ENCODE measurements at places on chromosomes 5 and 9.

- DNase-seq = no peak
These were observed 144.1 kb downstream of the PLPPR1 start for GRCh38 chr9:101172616-101173015.

- no peak for DNase-seq
These were observed 31.5 kb upstream of the ZFAND5 start for GRCh38 chr9:72396247-72397091.

GRCh38 chr5:160020964-160021363 lies 12.0 kb downstream of the TTC1 start:
- DNase-seq = no peak

DNA sequence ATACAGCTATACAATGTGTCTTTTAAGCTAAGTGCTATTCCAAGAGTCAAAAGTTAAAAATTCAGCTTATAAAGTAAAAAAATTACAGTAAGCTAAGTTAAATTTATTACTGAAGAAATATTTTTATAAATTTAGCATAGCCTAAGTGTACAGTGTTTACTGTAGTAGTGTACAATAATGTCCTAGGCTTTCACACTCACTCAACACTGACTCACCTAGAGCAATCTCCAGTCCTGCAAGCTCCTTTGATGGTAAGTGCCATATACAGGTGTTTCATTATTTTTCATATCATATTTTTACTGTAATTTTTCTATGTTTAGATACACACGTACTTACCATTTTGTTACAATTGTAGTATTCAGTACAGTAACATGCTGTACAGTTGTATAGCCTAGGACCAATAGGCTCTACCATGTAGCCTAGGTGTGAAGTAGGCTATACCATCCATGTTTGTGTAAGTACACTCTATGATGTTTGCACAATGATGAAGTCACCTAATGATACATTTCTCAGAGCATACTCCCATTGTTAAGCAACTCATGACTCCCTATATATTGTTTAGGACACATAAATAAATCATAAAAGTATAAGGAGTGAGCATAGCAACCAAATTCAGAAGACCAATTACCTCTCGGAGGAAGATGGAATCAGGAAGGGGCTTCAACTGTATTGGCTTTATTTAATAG lies 165.1 kb upstream of the SLC30A5 start:
- no peak for DNase-seq

- no peak for DNase-seq
These were observed 108.7 kb downstream of the CFAP90 start for GRCh38 chr5:7742241-7742656.

GRCh38 chr5:90598293-90598692 lies 39.7 kb downstream of the ADGRV1 start:
- no peak for DNase-seq

- no peak for DNase-seq
These were observed 189.2 kb upstream of the NR3C1 start for GRCh38 chr5:143592648-143593047.

DNA sequence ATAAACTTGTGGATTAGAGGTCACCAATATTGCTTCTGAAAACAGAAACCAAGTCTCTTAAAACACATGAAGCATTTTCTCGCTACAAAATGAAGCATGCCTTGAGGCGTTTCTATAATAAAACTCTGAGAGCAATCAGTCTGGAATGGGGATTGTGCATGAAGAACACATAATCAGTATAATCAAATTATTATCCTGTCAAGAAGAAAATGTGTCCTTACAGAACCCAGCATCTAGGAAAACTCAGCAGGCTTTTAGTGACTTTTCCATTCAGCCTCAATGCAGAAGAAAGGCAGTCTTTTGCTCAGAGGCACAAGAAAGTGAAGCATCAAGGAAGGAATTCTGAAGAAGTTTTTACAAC lies 121.9 kb downstream of the CDH18 start:
- DNase-seq = no peak

DNA sequence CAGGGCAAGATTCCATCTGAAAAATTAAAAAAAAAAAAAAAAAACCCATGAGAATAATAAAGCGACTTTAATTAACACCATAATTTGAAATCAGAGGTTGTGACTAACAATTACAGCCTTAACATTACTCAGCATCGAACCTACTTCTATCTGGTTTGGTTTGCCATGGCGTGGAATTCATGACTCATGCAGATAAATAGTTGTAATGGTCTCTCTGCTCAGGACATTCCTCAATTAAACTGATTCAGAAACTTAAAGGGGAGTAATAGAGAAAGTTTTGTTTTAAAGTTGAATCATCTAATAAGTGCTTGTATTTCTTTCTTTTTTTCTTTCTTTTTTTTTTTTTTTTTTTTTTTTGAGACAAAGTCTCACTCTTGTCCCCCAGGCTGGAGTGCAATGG lies 135.5 kb downstream of the SPATA31D1 start:
- DNase-seq = no peak

DNA sequence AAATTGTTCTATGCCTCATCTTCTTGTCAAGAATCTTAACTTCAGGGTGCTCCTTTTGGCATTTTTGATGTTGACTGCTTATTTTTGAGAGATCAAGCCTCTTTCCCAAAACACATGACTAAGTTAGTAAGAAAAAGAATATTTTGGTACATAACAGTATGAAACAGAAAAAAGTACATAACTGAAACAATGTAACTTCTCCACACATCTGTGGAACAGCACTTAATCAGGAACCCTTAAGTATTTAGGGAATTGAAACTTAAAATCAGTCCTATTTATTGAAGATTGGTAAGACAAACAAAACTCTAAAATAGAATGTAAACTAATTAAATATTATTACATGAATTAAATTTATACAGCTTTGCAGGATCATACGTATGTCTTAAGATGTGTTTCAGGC lies 103.4 kb downstream of the MELK start:
- DNase-seq = no peak

- DNase-seq = no peak
These were observed 198.0 kb downstream of the HINT1 start for GRCh38 chr5:130966990-130967525.

DNA sequence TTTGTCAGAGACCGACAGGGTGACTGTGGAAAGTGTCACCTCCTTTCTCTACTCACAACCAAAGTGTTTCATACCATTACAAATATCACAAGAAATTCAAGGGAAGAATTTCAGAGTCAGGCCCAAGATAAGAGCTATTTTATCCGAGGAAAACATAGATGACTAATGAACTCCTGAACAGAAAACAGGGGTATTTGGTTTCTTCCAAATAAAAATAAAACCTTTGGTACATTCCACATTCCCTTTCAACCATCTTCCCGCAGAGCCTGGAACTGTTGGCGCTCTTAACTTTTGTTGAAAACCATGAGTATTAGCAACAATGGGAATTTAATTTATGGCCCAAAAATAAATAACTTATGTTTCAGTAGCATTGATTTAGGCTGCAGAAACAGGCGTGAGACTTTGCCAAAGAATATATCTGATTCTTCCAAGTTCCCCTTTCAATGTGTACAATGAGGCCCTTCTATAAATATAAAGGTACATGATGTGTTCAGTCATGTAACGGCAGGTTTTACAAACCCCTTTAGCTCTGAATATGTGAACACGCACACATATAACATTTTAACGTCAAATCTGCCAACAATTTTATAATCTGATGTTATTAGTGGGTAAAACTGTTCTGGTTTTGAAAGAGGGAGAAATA lies 69.5 kb downstream of the RETREG1 start:
- no peak for DNase-seq

DNA sequence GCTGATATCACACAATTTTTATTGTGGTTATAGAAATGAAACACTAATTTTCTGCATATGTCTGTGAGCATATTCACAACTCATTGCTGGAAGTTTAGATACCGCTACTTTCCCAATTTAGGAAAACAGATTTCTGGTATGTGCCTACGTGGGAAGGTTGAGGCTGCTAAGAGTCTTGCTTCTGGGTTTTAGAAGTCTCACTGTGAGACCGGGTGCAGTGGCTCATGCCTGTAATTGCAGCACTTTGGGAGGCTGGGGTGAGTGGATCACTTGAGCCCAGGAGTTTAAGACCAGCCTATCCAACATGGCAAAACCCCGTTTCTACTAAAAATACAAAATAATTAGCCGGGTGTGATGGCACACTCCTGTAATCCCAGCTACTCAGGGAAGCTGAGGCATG lies 39.6 kb downstream of the UBAP1 start:
- no peak for DNase-seq

- DNase-seq = no peak
These were observed 109.2 kb downstream of the ADAMTS19 start for GRCh38 chr5:129569295-129569694.

DNA sequence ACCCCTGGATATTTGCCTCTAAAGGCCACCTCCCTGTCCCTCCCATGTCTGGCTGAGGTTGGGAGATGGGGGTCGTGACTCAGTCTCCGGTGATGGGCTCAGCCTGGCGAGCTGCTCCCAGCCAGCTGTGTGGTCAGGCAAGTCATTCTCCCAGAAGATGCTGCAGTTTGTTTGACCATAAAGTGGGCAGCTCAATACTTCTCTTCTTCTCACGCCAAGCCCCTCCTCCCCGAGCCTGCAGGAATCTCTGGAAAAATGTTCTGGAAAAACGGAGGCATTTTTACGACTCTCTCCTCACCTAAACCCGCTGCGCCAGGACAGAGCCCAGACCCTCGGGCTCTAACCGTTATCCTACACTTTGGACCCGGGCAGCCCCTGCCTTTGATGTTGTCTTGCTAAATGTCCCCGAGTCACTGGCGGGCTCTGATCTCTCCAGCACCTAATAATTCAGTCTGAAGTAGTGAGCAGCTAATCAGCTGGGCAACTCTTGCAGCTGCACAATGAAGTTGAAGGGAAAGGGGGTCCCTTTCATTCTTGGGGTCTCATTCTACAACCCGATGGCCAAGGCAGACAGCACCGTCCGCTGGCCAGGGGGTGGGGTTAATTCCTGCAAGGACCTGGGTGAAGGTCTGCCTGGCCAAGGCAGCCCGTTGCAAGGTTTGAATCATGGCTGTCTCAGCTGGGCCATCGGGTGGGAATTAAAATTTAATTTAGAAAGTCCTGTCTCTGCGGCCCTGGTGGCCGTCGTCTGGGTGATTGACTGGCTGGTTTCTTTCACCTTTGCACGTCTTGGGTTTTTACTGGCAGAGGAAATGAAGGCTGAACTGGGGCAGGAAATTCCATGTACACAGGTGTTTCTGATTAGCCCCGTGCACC lies 12.3 kb downstream of the DCANP1 start:
- no peak for DNase-seq

- no peak for DNase-seq
These were observed 127.6 kb downstream of the TMEM174 start for GRCh38 chr5:73300337-73301207.

DNA sequence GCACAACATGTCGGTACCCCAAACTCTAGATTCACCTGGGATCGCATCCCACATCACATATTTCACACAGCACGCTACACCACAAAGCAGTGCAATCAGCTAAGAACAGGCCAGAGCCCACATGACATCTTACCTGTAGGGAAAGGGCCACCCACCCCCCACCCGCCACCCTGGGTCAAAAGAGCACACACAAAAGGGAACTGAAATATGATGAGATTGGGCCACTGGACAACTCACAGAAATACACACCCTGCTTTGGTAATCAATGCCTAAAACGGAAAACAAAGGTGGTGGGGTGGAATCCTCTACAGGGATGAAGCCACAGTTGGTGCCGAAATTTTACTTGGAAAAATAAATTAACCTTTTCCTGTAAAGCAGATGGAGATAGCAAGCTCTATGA lies 13.1 kb downstream of the RETREG1 start:
- no peak for DNase-seq

- DNase-seq = no peak
These were observed 153.8 kb downstream of the OXCT1 start for GRCh38 chr5:41716382-41716781.

- DNase-seq = no peak
These were observed 1709.6 kb upstream of the WWC1 start for GRCh38 chr5:166581826-166582225.

DNA sequence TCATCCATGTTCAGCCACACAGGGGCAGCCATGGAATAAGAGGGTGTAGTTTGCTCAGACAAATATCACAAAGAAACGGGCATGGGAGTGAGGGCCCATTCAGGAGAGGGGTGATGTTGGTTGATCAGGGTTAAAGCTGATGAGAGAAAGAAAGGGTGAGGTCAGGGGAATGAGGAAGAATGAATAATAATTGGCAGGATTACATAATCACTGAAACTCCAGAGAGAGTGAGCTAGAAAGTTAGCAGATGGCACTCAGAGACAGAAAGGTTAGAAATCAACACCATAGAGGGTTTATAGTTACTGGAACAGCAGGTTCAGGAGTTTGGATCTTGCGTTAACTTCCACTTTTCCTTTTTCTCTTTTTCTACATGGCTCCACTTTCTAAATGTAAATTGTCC lies 113.9 kb downstream of the TAF11L14 start:
- DNase-seq = no peak

DNA sequence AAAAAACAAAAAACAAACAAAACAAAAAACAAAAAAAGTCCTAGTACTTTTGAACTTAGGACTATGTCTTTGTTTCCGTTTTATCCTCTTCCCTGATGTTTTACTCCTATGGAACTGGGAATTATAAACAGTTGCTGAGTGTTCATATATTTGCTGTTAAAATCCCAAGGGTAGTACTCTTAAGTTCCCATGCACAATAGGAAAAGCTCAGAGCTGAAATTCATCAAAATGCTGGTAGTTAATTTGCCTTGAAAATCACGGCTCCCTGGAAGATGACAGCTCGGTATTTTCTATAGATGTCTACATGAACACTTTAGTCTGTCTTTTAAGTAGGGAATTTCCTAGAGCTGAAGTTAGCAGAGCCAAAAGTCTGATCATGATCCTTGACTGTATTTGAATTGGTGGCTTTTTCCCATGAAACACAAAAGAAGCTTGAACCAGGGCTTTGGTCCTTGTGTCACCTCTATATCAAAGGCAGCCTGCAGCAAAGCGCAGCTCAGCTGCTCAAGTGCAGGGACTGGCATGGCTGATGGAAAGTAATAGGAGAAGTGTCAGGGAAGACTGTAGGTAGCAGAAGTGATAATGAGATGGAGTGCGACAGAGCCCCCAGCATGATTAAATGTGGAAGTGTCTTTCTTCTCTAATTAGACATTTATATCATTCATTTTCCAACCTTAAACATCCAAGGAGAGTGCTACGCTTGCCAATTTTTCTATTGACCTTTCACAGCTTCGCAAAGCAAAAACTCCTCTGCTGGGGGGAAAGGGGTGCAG lies 310.9 kb downstream of the TRIM36 start:
- DNase-seq = no peak

Measured in stimulated activated CD4-positive, alpha-beta T cell treated with anti-CD3 and anti-CD28 coated beads, Interleukin-12 subunit alpha, Interleukin-12 subunit beta, amount 100 ng/mL, for 4 hours (primary cell).